ENCODE measurements at places on chromosomes 6 and 20.
A peak's percentile ranks its signal among the peaks of the same experiment; 100 is the strongest.

GRCh38 chr6:170445487-170445886 lies 107.6 kb downstream of the PSMB1 start:
- no peaks in the 10 kb centered on the region for H3K36me3 ChIP-seq
- no peak overlapping the region for H3K4me3 ChIP-seq
- no peak overlapping the region for H3K27ac ChIP-seq
- H3K4me1 ChIP-seq = peaks cover 12% of the 10 kb centered on the region

- no peaks in the 10 kb centered on the region for H3K36me3 ChIP-seq
- peak overlapping the region; percentile 41 for H3K27ac ChIP-seq
- peaks cover 21% of the 10 kb centered on the region for H3K4me1 ChIP-seq
- no peaks in the 10 kb centered on the region for H3K27me3 ChIP-seq
These were observed 21.2 kb upstream of the ASXL1 start for GRCh38 chr20:32336918-32337347.

- H3K4me1 ChIP-seq = peaks cover 6% of the 10 kb centered on the region
- H3K27ac ChIP-seq = no peak overlapping the region
- no peak overlapping the region for H3K4me3 ChIP-seq
- H3K27me3 ChIP-seq = no peaks in the 10 kb centered on the region
These were observed 150.8 kb downstream of the ASCC3 start for GRCh38 chr6:100730001-100730980.

- no peak overlapping the region for H3K4me3 ChIP-seq
- H3K27ac ChIP-seq = no peak overlapping the region
- no peaks in the 10 kb centered on the region for H3K4me1 ChIP-seq
- DNase-seq = no peak
These were observed 22.5 kb downstream of the THBS2 start for GRCh38 chr6:169230946-169231789.

GRCh38 chr20:36988494-36988966 lies 37.0 kb upstream of the SAMHD1 start:
- DNase-seq = no peak
- H3K4me3 ChIP-seq = peak overlapping the region; percentile 23
- H3K4me1 ChIP-seq = peaks cover 45% of the 10 kb centered on the region
- H3K27me3 ChIP-seq = no peaks in the 10 kb centered on the region
- peaks cover 2% of the 10 kb centered on the region for H3K36me3 ChIP-seq

- peaks cover 7% of the 10 kb centered on the region for H3K4me1 ChIP-seq
- H3K27me3 ChIP-seq = no peaks in the 10 kb centered on the region
- no peaks in the 10 kb centered on the region for H3K36me3 ChIP-seq
- DNase-seq = no peak
- H3K4me3 ChIP-seq = no peak overlapping the region
These were observed 303.8 kb upstream of the THEMIS start for GRCh38 chr6:128204616-128205015.

DNA sequence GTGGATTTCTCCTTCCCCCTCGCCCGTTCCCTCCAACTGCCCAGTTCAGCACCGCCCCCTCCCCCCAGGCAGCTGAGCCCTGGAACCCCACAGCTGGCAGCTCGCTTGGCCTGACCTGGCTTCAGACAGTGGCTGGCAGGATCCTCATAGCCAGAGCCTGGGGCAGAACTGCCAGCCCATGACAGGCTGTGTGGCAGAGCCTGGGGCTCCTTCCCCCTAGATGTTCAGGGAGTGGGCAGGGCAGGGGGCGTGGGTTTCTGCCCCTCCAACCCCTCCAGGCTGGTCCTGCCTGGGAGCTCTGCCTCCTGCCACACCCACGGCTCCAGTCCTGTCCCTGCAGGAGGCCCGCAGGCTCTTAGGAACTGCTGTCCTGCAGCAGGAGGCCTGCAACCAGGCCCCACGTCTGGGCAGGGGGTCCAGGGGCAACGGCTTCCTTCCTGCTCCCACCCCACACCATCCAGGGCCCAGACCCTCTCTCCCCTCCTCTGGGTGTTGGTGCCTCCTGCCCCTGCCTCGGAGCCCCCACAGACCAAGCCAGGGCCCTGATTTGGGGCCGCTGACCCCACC lies 9.6 kb upstream of the KCNQ2 start:
- no peaks in the 10 kb centered on the region for H3K36me3 ChIP-seq
- DNase-seq = no peak
- H3K4me1 ChIP-seq = peaks cover 3% of the 10 kb centered on the region
- no peak overlapping the region for H3K4me3 ChIP-seq

DNA sequence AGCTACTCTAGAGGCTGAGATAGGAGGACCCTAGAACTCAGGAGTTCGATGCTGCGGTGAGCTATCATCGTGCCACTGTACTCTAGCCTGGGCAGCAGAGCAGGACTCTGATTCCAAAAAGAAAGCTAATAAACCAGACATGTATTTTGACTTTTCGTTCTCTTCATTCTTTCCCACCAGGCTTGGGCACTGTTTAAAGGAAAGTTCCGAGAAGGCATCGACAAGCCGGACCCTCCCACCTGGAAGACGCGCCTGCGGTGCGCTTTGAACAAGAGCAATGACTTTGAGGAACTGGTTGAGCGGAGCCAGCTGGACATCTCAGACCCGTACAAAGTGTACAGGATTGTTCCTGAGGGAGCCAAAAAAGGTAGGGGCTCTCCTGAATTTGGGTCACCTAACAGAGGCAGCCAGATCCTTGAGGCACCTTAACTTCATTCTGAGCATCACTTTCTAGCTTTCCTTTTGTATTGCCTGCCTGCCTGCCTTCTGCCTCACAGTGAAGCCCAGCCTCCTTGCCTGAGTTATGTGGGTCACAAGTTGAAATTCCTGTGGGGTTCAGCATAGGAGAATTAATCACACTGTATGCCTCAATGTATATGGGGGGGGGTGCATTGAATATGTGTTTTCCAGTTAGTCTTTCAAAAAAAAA lies 3.2 kb downstream of the IRF4 start:
- no peak for DNase-seq
- peaks cover 44% of the 10 kb centered on the region for H3K4me1 ChIP-seq
- no peak overlapping the region for H3K27ac ChIP-seq
- no peak overlapping the region for H3K4me3 ChIP-seq

DNA sequence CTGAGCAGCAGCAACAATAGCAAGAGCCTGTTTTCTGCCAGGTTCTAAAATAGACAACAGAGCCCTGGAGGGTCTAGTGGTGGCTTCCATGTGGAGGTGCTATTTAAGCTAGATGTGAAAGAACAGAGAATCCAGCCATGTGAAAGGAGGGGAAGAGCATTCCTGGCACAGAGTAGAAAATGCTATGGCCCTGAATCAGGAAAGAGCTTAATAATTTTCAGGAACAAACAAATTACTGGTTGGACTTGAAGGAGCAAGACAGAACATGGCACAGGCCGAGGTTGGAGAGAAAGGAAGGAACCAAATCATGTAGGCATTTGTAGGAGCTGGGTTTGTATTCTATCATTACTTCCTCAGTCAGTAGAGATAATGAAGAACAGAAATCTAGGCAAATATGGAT lies 98.3 kb downstream of the AIG1 start:
- peaks cover 4% of the 10 kb centered on the region for H3K36me3 ChIP-seq
- H3K4me3 ChIP-seq = no peak overlapping the region
- no peak for DNase-seq
- H3K27me3 ChIP-seq = no peaks in the 10 kb centered on the region
- peaks cover 3% of the 10 kb centered on the region for H3K4me1 ChIP-seq

GRCh38 chr20:61397790-61398189 lies 145.7 kb downstream of the CDH4 start:
- DNase-seq = no peak
- no peaks in the 10 kb centered on the region for H3K36me3 ChIP-seq
- no peak overlapping the region for H3K27ac ChIP-seq
- H3K4me3 ChIP-seq = no peak overlapping the region
- H3K27me3 ChIP-seq = no peaks in the 10 kb centered on the region

GRCh38 chr6:43821101-43821886 lies 51.3 kb downstream of the VEGFA start:
- no peaks in the 10 kb centered on the region for H3K36me3 ChIP-seq
- H3K27ac ChIP-seq = no peak overlapping the region
- no peak for DNase-seq
- H3K4me3 ChIP-seq = no peak overlapping the region
- H3K4me1 ChIP-seq = peaks cover 2% of the 10 kb centered on the region
- peaks cover 6% of the 10 kb centered on the region for H3K27me3 ChIP-seq

GRCh38 chr6:130503146-130503545 lies 137.3 kb downstream of the TMEM200A start:
- no peak overlapping the region for H3K27ac ChIP-seq
- H3K36me3 ChIP-seq = no peaks in the 10 kb centered on the region
- no peak overlapping the region for H3K4me3 ChIP-seq
- DNase-seq = no peak
- H3K27me3 ChIP-seq = no peaks in the 10 kb centered on the region
- peaks cover 11% of the 10 kb centered on the region for H3K4me1 ChIP-seq

- no peak overlapping the region for H3K27ac ChIP-seq
- peaks cover 5% of the 10 kb centered on the region for H3K27me3 ChIP-seq
- H3K4me3 ChIP-seq = no peak overlapping the region
- H3K4me1 ChIP-seq = no peaks in the 10 kb centered on the region
These were observed 190.4 kb upstream of the JAG1 start for GRCh38 chr20:10864076-10864672.

DNA sequence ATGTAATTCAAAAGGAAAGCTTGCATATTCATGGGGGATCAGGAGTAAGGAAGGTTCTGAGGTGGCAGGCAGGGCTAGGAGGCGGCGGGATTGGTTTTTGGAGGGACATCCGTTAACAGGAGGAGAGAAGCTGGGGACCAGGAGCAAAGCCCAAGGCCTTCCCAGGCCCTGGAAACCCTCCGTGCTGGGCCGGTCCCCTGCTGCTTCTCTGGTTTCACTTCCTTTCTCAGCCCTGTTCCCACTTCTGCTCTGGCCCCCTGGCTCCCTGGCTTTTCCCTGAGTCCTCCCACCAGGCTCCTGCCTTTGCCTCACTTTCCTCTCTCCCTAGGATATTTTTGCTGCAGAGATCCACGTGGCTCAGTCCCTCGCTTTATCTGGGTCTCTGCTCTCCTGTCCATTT lies 26.4 kb upstream of the SALL4 start:
- no peak overlapping the region for H3K27ac ChIP-seq
- H3K4me1 ChIP-seq = no peaks in the 10 kb centered on the region
- no peak for DNase-seq
- no peak overlapping the region for H3K4me3 ChIP-seq

DNA sequence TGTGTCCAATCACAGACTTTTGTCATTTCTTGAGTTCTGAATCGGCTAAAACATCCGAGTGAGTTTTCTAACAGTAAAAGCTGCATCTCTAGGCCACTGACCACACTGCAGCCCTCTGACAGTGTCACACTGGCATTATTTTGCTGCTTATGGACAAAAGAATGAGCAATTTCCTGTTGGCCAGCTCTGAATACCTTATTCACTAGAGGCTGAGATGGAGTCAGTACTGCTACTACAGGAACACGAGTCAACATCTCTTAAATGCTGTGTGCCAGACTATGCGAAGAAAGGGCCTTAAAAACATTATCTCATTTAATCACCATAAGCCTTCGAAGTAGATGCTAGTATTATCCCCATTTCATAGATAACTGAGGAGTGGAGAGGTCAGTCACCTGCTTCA lies 42.5 kb upstream of the IPCEF1 start:
- H3K4me3 ChIP-seq = no peak overlapping the region
- no peaks in the 10 kb centered on the region for H3K36me3 ChIP-seq
- H3K4me1 ChIP-seq = no peaks in the 10 kb centered on the region
- no peak overlapping the region for H3K27ac ChIP-seq
